T-helper 22 cell (primary cell): ENCODE measurements at places on chromosomes 13 and 19.

GRCh38 chr19:16607819-16608218, 20.2 kb downstream of the MED26 start:
- no peak for DNase-seq

GRCh38 chr13:106401081-106401480, 134.4 kb downstream of the EFNB2 start:
- DNase-seq: no peak

DNA sequence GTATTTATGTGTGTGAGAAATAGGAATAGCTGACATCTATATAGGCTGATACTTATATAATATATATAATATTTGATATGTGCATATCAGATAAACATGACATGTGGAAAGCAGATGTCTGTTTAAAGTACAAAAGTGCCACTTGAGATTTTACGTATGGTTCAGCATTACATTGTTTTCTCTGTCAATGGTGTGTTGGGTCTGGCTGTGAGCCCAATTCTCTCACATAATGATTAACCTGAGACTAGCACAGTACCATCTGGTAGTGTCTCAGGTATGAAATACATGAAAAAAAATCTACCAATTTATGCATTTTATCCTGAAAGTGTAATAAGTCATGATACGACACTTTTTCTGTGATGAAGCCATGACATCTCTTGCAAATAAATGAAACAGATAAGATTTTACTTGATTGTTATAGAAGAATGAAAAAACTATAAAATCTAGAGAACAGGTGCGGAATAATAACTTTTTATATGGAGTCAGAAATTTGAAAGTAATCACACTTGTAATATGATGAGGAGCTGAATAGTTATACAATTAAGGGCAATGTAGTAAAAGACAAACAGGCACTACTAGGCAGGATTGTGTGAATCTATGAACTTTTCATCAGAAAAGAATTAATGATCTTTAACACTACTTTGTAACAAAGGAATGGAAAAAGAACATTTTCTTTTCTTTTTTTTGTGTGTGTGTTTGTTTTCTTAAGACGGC, 1405.0 kb downstream of the OLFM4 start:
- no peak for DNase-seq

DNA sequence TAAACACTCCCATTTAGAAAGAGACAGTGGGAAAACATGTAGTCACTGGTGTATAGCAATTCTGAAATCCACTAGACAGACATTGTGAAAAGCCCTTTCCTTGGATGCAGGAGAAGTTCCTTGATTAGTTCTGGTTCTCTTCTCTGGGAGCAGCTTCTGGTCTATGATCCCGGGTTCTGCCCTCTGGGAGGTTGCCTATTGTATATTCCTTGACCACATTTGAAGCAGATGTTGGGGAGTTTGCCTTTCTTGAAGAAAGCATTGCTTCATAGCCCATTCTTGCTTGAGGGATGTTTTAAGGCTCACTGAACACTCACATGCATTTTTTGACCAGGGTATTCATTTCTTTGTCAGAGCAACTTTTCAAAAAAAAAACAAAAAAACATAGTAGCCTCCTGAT, 211.9 kb downstream of the NDFIP2 start:
- DNase-seq: no peak

- no peak for DNase-seq
Observed at GRCh38 chr19:40990972-40991381, at the start of gene CYP2B6. TSS of gene CYP2B6 (plus strand) at chr19:40991282. CDS start at chr19:40991306, 24 bp downstream.

- no peak for DNase-seq
Observed at GRCh38 chr13:95588134-95588533, 35.6 kb downstream of the CLDN10 start.

GRCh38 chr13:75416327-75417011, 65.5 kb downstream of the TBC1D4 start:
- DNase-seq: no peak

DNA sequence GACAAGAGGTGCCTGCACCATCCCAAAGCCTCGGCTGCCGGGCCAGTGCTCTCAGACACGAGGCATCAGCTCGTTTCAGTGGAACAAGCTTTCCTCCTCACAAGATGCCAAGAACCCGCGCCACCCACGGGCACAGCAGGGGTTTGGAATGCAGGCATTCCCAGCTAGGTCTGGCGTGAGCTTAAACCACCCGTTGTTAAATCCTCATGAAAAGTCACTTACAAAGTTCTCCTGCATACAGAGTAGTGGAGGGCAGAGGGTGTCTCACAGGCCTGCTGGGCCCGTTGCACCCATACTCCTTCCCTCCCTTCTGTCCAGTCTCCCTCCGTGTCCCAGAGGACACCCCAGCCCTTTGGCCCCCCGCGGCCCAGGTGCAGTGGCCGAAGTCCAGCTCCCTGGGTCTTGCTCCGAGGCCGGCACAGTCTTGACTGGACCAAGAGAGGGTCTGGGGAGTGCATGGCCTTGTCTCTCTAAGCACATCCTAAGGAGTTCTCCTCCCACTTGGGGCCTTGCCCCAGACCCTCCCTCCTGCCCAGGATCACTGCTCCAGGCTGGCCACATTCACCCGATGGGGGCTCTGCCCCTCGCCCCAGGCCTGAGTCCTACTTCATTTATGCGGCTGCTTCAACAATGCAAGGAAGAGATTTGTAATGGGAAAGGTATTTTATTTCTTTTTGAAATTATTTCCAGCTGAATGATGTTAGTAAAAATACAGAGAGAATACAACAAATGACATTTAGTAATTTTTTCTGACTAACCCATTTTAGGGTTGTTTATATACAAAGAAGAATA, 35.2 kb upstream of the GRTP1 start:
- DNase-seq: no peak

DNA sequence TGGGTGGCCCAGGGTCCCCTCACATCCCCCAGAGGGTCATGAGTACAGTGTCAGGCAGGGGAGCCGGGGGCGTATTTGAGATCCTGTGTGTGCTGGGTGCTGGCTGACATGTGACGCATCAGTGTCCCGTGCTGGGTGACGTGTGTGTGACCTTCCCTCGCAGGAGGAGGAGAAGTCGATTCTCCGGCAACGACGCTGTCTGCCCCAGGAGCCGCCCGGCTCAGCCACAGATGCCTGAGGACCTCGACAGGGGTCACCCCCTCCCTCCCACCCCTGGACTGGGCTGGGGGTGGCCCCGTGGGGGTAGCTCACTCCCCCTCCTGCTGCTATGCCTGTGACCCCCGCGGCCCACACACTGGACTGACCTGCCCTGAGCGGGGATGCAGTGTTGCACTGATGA, 25.8 kb downstream of the PNPLA6 start:
- DNase-seq: no peak

DNA sequence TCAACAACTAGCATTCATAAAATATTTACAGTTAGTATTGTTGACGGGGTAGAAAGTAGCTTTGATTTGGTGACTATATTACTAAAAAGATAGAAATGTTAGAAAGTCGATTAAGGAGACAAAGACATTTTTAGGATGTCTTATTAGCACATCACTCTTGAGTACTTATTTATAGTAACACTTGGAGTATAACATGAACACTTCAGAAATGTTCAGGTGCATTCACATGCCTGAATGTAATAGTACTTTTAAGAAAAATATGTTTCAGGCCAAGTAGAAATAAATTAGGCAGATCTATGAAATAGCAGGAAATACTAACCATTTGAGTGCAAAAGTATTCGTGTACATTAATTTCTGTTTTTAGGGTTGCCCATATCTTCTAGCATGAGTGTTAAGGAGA, 70.4 kb downstream of the CDK8 start:
- no peak for DNase-seq

GRCh38 chr19:4909897-4910593, 744 bp downstream of the UHRF1 start:
- DNase-seq: peak; percentile 91

DNA sequence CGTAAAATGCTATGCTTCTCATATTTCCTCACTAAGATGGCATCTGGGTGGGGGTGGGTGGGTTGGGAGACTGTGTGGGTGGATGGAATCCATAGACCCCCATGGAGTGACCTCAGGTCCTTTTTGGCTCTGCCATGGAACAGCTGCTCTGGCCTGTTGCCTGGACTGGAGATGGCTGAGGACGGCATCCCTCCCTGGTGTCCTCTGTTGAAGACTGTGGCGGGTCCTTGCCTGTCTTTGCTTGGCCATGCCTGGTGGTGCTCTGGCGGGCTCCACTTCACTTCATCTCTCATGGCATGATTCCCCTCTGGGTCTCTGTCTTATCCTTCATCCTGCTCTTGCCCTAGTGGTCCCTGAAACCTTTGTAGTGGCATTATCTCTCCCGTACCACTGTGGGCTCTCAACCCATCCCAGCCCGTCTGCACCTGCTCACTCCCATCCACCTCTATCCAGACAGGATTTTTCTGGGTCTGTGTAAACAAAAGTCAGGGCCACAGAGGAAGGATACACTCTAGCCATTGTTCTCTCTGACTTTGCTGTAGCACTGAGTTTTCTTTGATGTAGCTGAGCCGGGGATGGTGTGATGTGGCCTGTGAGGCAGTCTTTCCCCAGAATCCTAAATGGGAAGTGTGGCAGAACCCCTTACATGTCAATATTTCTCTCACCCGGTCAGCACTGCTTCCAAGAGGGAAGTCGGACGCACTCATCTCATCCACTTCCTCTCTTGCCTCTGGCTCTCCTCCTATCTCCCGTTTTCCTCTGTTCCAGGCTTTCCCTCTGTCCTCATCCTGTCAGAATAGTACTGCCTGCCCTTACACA, 36.1 kb downstream of the WDFY2 start:
- DNase-seq: no peak

DNA sequence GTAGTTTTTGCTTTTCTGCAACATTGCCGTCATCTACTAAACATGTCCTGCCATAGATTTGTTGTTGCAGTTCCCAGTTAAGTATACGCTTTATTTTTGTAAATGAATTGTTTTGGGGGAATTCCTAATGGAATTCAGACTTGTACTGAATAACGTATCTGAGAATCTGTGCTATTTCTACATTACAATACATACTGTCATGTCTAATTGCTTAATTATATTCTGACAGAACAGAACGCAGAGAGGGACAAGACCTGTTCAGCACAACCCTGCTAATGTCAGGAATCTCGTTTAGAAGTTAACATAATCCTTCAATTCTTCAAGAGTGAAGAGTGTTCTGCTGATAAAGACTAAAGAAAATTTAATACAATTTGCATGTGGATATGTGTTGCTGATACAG, 861.1 kb upstream of the KLHL1 start:
- DNase-seq: no peak

DNA sequence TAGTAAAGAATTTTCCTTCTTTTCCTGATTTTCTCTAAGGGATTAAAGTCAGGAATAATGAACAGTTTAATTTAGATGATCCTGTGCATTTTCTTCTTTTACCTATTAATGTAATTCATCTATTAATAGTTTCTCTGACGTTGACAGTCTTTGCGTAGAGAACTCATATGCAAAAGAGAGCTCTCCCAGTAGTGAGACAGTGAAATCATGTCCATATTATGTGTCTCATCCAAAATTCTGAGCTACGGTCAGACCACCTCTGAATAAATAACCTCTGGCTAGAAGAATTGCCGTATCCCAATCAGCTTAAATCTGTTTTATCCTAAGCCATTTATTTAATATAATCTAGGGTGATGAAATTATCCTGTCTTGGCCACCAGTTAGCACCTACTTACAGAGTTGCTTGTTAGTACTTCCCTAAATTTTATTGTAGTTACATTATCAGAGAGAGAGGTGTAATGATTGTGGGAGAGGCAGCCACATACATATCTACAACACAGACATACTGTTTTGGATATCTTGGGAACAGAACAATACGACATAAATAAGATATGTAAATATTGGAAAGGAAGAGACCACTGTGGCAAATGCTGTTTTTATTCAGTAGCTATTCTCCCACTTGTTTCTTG, 30.7 kb downstream of the PDS5B start:
- DNase-seq: no peak

GRCh38 chr13:111525320-111526118, 205.1 kb downstream of the TEX29 start:
- no peak for DNase-seq

GRCh38 chr13:25839371-25839770, 212.4 kb downstream of the SHISA2 start:
- DNase-seq: no peak

DNA sequence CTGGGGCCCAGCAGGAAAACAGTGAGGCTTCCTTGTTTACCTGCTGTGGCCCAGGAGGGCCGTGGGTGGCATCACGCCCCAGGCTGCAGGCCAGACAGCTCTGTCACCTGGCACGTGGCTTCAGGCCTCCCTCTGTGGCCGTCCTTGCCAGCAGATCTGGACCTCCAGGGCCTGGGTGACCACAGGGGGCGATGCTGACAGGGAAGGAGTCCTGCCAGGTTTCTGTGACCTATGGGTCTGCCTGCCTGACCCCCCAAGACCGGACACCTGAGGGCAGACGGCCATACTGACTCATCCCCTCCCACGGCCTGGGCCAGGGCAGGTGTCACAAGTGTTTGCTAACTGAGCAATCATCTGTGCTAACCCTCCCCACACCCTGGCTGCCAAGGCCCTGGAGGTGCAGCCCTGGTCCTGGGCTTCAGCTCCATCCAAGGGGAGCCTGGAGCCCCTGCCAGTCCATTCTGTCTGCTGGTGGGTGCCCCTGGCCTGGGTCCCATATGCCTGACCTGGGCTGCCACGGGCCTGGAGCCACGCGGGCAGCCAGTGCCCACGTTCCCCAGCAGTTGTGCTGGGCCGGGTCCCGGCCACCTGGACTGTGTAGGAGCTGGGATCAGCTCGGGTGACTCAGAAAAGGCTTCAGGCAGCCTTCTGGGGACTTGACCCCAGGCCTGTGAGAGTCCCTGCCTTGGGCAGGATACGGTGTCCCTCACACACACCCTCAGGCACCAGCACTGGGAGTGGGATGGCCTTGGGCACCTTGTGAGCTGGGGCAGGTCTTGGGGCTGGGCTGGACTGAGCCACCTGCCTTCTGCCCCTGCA, 3.7 kb downstream of the CDC34 start:
- no peak for DNase-seq

GRCh38 chr19:18648973-18649315, 12.1 kb downstream of the KLHL26 start:
- DNase-seq: no peak

- DNase-seq: peak; percentile 63
Observed at GRCh38 chr13:113153810-113154748, 4.4 kb upstream of the PROZ start.
